ENCODE measurements at places on chromosomes 13 and 19.

GRCh38 chr13:113184568-113185440 is 23.7 kb downstream of the PCID2 start:
- no peak for DNase-seq

DNA sequence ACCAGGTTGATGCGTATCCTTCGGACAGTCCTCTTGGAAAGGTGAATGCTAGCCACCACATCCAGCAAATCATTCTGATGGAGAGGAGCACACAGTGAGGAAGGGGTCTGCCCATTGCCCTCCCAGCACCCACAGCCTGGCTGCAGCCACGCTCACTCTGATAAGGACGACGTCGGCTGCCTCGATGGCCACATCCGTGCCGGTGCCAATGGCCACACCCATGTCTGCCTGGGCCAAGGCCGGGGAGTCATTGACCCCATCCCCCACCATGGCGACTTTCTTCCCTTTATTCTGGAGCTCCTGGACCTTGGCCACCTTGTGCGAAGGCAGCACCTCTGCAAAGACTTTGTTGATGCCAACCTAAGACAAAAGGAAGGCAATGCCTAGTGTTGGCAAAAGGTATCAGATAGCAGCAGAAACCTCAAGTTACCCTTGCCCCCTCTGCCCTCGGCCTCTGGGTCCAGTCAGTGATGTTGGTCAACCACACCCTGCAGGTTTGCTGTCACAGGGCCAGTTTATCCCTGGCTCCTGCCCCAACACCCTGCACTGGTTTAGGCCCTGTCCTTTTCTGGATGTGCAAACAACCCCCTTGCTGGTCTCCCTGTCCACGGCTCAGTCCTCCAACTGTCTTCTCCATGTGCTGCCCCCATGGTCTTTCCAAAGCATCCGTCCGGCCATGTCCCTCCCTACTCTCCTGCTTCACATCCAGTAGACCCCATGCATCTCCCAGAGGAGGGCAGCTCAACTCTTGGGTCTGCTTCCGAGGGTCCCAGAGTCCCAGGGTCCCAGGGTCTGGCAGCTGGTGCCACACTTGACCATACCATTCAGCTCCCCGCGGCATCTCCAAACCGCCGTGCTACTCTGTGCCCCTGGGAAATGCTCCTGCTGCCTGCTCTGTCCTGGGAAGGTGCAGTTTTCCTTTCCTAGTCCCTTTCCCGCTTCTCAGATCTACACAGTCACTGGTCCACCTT is 73.6 kb downstream of the ATP7B start:
- no peak for DNase-seq

DNA sequence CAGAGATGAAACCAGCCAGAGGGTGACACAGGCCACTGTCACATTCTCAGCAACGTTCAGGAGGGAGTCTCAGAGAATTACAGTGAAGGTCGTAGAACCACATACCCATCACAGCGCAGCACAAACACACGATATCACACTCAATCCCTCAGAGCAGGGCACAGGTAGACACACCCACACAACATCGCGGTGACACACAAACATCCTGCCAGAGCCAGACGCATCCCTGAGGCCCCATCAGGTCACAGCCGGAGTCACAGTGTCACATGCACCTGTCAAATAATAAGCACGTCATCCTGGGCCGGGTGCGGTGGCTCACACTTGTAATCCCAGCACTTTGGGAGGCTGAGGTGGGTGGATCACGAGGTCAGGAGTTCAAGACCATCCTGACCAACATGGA is 17.5 kb downstream of the ELAVL3 start:
- DNase-seq = no peak

DNA sequence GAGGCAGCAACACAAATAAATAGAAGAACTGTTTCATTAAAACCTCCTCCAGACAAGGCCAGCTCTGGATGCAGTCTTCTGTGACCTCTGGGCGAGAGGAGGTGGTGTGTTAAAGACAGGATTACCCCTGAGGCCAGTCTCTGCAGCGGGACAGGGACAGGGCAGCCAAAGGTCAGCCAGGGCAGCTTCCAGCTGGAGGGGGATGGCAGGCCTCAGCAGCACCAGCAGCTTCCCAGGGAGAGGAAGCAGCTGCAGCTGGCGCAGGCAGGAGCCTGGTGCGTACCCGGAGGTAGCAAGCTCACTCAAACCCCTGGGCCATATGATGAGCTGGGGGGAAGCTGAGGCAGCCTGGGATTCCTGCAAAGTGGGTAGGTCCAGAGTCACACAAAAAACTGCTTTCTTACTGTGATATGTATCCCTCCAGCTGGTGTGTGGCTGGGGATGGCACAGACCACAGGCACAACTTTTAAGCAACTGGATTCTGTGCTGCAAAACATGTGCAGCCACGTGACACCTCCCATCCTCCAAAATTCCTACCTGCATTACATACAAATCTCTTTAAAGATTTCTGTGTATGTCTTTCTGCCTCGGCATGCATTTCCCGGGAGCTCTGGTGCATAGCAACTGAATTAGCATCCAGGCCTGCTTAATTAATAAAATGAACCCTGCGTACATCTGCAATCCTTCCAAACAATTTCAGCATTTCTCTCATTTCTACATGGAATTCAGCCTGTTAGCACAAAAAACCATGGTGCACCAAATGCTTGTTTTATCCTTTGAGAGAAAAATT is 238.3 kb upstream of the MAB21L1 start:
- no peak for DNase-seq

GRCh38 chr19:49879243-49879963 is 1.9 kb downstream of the TBC1D17 start:
- DNase-seq = no peak

- DNase-seq = no peak
Measured at GRCh38 chr19:49398931-49399330, 10.9 kb downstream of the KASH5 start.

DNA sequence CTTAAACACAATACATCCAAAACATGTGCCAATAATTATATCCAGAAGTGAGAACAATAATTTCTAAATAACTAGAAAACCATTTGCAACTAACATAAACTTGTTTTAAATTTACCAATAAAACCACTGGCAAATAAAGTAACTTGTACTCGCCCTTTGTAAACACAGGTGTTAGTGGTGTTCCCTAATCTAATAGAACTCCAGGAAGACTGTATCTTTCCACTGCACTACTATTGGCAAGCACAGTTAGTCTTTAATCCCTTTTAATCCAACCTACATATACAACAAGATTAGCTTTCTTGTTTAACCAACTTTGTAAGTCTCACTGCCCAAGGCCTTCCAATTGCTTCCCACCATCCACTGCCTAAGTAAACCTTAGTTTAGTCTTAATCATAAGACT is 79.5 kb downstream of the PCDH9 start:
- no peak for DNase-seq

- DNase-seq = peak; percentile 92
Measured at GRCh38 chr19:45405435-45406225, 761 bp upstream of the PPP1R13L start.

DNA sequence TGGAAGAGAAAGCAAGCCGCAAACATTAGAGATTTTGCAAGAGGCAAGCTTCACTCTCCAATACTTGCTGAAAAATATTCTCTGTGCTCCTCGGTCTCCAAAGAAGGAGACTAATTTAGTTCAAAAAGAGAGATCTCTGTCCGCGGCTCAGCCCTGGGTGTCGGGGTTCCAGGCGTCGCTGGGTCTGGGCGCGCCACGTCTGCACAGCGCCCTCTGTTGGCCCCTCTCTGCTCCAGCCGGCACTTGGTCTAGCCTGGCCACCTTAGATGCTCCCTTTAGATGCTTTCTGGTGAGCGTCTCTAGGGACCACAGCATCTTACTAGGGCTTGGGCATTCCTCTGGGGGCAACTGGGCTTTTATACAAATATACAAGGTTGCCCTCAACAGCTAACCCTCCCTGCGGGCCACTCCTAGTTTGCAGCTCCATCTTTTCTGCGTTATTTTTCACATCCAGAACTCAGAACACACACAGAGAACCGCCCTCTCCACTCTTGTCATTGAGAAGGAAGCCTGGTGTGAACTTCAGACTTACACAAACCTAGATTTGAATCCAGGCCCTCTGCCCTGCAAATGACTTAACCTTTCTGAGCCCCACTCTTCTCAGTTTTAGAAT is 78.3 kb downstream of the CYSLTR2 start:
- DNase-seq = no peak

- no peak for DNase-seq
Measured at GRCh38 chr13:43265028-43265427, 241.6 kb downstream of the DNAJC15 start.

DNA sequence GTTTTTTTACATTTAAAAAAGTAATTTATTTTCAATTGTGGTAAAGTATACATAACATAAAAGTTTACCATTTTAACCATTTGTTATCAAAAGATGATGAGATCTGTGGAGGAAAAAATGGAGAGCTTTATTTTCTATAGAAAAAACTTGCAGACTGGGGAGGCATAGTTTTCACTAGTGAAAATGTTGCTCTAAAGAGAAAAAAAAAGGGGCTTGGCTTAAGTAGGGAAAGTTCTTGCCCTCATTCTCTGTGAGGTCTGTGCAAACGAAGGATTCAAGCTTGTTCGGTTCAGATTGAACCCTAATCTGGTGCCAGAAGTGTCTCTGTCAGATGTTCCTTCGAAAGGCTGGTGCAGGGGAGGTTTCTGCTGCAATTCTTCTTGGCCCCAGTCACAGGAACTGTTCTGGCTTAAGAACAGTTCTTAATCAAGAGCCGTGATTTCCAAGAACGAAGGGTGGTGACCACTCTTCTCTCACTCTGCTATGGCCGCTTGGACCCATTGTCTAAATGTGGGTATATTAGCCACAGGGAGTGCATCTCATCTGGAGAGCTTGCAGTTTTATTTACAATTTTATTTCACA is 42.1 kb downstream of the PCCA start:
- no peak for DNase-seq

All from NCI-H1930 (cell line).